ENCODE measurements at places on chromosomes 5 and 9. TPM values are rescaled to one million over a fixed set of nuclear protein-coding genes. Genes with fewer than 3 reads are reported as not detected.

DNA sequence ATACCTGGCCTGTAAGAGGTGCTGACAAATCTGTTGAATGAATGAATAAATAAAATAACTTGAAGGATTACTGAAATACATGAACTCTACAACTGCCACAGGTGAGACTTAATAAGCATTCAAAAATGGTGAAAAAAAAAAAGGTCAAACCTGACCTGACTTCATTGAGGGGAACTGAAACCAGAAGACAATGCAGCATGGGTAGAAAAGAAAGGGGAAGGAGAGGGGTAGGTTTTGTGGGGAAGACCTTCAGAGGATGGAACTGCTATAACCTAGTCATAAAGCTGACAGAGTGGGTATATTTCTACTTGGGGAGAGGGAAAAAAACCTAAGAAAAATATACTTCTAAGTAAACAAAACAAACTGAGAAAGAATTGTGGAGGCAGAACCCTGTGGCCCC is 56.6 kb downstream of the RASEF start:
- no peak for DNase-seq

GRCh38 chr9:33452828-33453271 is 5.5 kb upstream of the AQP3 start:
- peak; percentile 72 for DNase-seq

DNA sequence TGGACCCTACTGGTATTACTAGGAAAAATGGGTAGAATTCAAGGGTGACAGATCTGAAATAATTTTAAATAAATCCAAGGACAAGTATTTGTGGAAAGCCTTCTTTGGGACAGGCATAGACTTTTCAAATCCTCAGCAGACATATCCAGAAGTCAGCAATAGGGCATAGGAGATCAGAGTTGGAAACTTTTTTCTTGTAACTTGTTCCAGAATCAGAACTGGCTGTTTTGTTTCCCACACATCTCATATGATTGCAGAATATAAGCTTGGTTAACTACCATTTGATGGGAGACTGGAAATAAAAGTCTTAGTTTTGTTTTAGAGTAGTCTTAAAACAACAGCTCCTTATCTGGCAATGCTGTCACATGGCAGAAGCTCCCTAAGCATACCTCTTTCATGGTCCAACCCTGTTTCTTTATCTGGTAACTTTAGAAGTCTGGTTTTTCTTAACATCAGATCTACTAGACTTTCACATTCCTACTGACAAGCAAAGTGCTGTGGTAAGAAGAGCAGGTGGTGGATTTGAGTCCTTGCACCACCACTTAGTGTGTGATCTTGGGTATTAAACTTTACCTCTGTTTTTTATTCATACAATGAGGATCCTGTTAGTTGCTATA is 25.1 kb downstream of the XRCC4 start:
- no peak for DNase-seq

DNA sequence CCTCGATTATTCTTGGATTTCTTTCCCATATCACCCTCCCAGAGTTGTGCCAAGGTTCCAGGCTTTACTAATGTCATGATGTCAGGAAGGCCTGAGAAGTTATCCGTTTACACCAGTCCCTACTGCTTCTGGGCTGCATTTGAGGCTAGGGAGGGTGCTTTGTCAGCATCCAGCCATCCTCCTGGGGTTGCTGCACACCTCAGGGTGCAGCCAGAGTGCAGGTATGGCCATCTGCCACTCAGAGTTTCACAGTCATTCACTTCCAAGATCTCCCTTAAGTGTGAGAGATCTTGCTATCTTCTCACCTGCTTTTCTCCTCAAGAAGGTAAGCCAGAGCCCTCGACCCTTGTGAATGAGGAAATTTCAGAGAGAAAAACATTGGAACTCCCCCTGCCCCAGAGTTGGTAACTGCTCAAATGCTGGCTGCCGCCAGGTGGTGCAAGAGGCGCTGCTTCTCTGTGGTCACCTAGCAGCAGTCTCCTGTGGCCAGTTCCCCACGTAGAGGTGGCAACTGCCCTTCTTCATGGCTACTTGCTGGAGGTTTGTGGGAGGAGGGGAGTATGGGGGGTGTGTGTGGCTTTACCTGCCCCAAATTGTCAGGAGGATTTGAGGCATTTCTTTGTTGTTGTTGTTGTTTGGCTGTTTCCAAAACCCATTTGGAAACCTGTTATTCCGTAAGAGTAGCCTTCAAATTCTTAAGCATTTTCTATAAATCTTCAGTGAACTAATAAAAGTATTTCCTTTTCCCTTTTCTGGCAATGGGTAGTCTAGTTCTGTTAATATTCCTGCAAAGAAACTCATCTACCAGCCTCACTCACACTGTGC is 259.6 kb upstream of the DMRT1 start:
- no peak for DNase-seq

DNA sequence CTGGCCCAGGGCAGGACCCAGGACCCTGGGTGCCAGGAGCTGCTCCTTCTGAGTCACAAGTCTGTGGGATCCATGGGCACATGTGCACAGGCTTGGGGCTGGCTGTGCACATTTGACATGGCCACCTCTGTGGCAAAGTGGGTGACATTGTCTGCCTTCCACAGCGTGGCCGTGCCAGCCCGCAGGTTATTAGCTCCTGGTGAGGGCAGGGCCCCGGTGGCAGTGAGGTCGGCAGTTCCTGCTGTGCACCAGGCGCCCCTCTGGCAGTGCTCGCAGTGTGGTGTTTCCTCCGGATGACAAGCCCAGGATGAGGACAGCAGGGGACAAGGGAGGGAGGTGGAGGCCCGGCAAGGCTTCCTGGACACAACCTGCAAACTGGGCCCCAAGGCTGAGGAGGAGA is 60.5 kb downstream of the OLFM1 start:
- no peak for DNase-seq

GRCh38 chr5:53479590-53480415 is 626 bp upstream of the FST start:
- DNase-seq, result peak; percentile 37

GRCh38 chr5:128169401-128170017 is 85.9 kb downstream of the SLC12A2 start:
- DNase-seq, result no peak

GRCh38 chr9:23341346-23341745 is 484.7 kb downstream of the ELAVL2 start:
- no peak for DNase-seq

DNA sequence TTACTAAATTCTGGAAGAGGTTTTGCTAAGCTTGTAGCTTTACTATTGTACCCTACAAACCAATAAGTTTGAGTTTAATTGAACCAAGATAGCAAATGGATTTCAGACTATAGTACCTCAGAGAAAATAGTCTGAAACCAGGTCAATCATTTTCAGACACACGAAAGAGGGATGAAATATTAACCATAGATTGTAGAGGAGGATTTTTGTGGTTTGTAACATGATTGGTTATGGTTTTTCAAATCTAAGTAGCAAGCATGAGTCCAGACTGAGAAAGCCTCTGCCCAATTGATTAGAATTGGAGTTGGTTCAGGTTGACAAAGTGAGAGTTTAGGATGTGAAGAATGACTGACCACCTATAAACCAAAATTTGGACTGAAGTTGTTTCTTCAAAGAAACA is 562.7 kb upstream of the DMAC1 start:
- DNase-seq, result no peak

GRCh38 chr5:119949426-119949999 is 320.2 kb downstream of the FAM170A start:
- DNase-seq, result no peak

- DNase-seq, result peak; percentile 50
Observed at GRCh38 chr5:135398160-135398854, 724 bp downstream of the MACROH2A1 start.

DNA sequence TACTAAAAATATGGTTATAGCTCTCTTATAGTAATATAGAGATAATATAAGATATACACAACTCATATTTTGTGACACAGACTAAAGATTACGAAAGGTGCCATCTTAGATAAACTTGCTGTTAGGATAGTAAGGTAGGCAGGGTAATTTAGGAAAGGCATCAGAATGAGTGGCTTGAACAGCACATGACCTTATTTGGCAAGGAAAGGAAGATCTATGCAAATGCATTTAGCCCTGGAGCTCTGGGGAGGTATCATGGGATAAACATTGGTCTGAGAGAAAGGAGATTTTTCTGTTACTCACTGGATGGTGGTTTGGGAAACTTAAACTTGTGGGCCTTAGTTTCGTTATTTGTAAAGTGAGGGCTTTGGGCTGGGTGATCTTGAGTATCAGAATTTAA is 65.8 kb downstream of the KCTD16 start:
- DNase-seq, result no peak

DNA sequence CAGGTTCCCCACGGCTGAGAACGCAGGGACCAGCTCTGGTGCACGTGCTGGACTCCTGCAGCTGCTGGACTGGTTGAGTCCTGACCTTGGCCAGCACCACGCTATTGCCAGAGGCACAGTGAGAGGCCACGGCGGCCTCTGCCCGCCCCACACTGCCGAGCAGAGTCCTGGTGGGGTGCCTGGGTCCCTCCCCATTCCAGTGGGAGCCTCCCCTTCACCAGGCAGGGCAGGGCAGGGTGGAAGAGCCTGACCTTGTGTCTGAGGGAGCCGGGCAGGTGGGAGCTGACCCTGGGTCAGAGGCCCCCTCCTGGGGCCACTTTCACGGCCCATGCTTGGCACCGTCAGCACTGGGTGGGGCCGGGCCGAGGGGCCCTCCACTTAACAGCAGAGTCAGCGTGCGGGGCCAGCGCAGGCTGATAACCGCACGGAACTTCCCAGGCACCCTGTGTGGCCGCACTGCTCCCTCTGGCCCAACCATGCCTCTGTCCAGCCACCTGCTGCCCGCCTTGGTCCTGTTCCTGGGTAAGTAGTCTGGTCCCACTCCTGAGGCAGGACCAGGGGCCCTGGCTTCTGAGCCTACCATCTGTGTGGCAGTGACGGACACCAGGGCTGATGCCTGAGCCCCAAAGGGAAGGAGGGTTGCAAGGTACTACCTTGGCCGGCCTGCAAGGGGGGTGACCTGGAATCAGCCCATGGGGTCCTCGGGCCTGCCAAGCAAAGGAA is at the start of gene MAMDC4:
MAMDC4 (plus strand) TSS at position 406 of the 723 bp plus-strand sequence; CDS start at position 477, 71 bp downstream.
- DNase-seq, result no peak

DNA sequence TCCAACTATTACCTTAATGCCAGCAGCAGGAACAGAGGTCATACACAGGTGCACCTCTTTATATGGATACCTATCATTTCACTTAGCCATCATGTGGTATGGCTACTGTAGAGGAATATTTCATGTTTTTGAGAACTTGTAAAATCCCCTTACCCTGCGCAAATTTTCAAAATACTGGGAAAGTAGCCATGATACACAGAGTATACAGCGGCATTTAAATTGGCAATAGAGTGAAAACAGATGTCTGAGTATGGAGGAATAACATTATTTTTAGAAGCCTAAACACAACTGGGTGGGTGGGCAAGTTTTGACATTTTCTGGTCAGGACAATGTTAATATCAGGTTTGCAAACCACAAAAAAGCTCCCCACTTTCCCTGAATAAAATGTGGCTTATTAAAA is 109.5 kb downstream of the SMIM23 start:
- no peak for DNase-seq

GRCh38 chr5:79011219-79011836 is 26.2 kb upstream of the ARSB start:
- DNase-seq, result no peak

- no peak for DNase-seq
Observed at GRCh38 chr9:121783521-121784507, 132.4 kb downstream of the DAB2IP start.

DNA sequence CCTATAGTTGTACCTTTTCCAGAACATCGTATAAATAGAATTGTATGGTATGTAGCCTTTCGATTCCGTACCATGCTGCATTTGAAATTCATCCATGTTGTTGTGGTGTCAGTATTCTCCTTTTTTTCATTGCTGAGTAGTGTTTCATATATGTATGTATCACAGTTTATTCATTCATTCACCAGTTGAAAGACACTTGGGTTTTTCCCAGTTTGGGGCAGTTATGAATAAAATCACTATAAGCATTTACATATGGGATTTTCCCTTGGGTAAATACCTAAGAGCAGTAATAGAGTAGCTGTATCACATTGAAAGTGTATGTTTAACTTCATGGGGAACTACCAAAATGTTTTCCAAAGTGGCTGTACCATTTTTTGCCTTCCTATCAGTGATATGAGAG is 16.1 kb upstream of the FKTN start:
- DNase-seq, result no peak

- no peak for DNase-seq
Observed at GRCh38 chr9:105500108-105500766, 52.4 kb downstream of the FSD1L start.

DNA sequence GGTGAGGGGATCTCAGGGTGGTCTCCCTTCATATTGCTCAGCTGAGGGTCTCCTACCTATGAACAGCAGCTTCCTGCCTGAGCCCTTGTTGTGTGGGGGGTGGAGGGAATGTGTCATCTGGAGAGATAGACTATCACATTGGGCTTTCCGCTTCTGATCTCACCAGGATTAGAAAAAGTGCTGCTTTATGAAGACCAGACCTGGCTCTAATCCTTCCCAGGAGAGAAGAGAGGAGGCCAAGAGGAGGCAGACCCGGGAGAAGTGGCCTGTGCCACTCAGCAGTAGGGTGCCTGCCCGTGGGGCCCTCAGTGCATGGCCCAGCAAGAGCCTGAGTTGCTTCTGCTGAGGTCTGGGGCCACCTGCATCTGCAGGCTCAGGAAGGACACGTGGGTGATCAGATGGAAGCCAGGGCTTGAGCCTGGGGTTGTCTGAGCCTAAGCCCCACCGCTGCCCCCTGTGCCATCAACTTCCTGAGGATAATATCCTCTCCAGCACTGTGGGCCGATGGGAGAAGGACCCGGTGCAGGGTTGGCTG is 22.1 kb upstream of the COL5A1 start:
- no peak for DNase-seq

- no peak for DNase-seq
Observed at GRCh38 chr9:137836831-137837241, 40.7 kb upstream of the CACNA1B start.

GRCh38 chr9:98736226-98736625 is 27.5 kb upstream of the GABBR2 start:
- no peak for DNase-seq

GRCh38 chr5:127425868-127426267 is 91.6 kb upstream of the PRRC1 start:
- no peak for DNase-seq

- DNase-seq, result no peak
Observed at GRCh38 chr5:84080908-84081307, 303.8 kb downstream of the EDIL3 start.

GRCh38 chr9:95506678-95507463 is 9.9 kb downstream of the PTCH1 start:
- DNase-seq, result peak; percentile 62

- no peak for DNase-seq
Observed at GRCh38 chr5:73118391-73118973, 1.9 kb upstream of the TMEM171 start.

The GLDC gene
- total RNA-seq, result 1.5 TPM

The LVRN gene
- 0.40 TPM for total RNA-seq

The DOCK8 gene
- total RNA-seq, result 8.1 TPM

The CDH6 gene
- total RNA-seq, result not detected

The GPBP1 gene
- total RNA-seq, result 75.0 TPM

The GADD45G gene
- 2.4 TPM for total RNA-seq

The EGFLAM gene
- total RNA-seq, result not detected

The PGM5 gene
- total RNA-seq, result not detected

The NKD2 gene
- total RNA-seq, result 0.57 TPM

The ADAMTSL1 gene
- not detected for total RNA-seq

The DPYSL3 gene
- 0.40 TPM for total RNA-seq

The NOXA1 gene
- total RNA-seq, result 22.8 TPM

All from PC-9 (cell line).